ENCODE measurements at places on chromosomes 3 and 15.

- no peak for DNase-seq
Measured at GRCh38 chr15:65550681-65551098, 20.4 kb downstream of the HACD3 start.

GRCh38 chr3:158918008-158918407 is 116.2 kb downstream of the MFSD1 start:
- no peak for DNase-seq

GRCh38 chr3:149339931-149340309 is 6.5 kb upstream of the TM4SF18 start:
- no peak for DNase-seq

DNA sequence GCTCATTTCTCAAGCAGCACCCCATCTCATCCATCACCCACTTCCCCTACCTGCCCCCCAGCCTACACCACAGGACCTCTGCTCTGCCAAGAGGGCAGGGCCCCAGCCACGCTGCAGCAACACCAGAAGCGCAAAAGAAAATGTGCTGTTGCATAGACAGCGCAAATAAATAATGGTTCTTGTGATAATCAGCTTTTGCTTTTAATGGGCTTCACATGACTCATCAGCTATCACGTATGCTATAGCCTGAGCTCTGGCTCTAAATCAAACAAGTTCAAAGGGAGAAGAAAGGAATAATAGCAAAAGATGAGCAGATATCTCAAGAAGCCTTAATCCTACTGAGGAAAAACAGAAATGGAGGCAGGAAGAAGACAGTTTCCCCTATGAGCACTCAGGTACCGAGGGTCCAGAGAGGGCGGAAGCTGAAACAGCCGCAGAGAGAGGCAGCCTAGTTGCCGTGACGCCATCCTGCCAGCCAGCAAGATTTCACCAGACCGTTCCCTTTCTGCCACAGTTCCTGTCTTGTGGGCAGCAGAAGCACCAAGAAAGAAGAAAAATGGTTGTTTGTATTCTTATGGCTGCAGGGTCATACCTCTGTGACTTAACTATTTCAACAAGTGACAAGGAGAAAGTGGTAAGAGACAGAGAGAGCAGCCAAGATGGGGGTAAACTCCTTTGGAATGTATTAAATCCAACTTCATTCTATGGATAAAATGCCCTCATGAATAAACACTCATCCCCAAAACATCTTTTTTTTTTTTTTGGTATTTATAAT is 22.0 kb downstream of the RAB27A start:
- DNase-seq, result peak; percentile 49

DNA sequence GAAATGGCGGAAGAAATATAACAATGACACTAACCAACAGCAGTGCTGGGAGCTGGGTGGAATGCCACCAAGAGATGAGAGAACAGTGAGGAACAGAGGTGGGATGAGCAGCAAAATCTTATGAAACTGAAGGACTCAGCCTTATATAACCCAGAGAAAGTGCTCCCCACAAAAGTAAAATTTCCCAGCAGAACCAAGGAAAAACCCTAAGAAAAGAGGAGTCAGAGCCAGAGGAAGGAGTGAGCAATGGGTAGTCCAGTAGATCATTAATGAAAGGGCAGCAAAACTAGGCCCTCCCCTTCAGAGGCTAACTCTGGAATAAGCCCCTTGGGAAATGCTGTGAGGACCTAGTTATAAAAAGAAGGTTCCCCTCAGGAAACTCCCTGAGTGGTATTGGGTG is 24.7 kb upstream of the UBE2E1 start:
- no peak for DNase-seq

DNA sequence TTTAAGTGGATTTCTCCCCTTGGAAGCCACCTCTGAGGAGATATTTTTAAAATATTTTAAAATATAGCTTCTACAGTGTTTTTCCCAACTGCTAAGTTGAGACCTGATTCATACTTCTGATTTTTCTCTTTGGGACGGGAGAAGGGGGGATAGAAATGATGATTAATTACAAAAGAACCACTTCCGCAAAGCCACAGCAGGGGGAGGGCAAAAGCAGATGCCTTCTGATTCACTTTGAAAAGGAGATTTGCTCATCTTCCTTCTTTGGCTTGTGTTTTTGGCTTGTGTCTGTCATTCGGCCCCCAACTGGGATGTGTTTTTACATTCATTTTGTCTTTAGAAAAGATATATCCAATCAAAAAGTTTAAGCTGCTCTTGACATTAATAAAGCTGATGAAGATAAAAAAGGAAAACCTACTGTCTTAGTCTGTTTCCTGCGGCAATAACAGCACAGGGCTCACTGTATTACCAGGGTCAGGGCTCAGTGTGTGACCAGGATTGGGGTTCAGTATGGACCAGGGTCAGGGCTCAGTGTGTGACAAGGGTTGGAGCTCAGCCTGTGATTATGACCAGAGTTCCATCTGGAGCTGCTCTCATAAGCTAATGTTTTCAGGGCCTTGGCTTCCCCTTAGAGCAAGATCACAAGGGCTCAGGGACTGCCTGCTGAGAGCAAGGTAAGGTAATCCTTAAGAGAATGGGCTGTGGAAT is 223.2 kb downstream of the MTHFS start:
- DNase-seq, result no peak

DNA sequence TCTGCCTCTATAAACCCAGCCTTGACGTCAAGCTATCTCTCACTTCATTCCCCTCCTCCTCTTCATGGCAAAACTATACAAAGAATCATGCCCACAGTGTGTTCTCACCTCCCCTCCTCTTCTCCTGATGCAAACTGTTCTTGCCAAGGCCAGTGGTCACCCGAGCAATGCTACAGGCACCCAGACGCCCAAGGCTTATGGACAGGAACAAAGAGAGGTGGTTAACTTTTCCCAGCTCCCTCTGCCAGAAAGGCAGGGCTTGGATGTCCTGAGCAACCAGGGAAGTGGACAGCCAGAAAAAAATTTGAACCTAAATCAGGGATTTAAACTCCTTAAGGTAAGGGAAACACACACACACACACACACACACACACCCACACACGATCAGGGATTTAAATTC is 5.1 kb downstream of the SLC41A3 start:
- no peak for DNase-seq

DNA sequence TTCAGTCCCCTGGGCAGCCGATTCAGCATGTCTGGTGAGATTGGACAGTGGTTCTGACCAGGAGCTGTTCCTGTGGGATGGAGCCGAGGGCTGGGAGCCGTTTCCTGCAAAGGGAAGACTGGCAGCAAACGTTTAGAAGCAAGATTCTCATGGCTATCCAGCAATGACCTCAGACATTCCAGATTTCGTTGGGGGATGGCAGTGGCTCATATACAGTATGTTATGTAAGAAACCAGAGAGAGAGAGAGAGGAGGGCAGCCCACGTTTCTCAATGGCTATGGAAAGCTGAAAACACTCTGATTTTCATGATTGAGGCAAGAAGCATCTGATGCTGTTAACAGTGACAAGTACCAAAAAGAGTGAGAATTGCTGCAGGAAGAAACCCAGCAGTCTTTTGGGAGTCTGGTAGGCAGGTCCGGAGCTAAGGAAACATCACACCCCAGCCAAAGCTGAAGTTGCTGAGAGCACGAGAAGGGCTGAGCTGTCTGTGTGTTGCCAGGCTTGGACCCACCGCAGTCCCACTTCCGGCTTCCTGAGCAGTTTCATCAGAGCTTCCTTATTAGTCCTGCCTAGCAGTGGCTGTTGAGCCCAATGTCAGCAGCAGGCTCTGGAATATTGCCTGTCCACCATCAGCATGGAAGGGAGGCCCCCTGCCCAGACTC is 25.6 kb upstream of the VPS8 start:
- DNase-seq, result no peak

GRCh38 chr3:3089017-3089416 is 21.2 kb downstream of the IL5RA start:
- no peak for DNase-seq

- no peak for DNase-seq
Measured at GRCh38 chr3:123872621-123873020, 11.5 kb downstream of the MYLK start.

DNA sequence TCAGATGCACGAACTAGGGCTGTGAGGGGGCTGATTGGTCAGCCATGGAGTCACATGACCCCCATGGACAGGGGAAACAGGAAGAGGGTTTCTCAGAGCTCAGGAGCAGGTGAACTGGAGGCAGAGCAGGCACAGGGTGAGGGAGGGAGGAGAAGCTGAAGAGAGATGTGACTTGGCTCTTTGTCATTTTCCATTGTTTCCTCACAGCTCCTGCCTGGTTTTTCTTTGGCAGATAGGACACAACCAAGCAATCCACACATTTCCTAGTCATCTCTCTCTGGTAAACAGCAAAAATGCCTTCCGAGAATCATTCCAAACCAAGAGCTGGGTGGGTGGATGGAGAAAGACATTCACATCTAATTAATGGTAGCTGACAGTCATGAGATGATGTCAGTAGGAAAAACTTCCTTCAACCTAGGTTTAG is 43.4 kb upstream of the LMCD1 start:
- DNase-seq, result no peak

DNA sequence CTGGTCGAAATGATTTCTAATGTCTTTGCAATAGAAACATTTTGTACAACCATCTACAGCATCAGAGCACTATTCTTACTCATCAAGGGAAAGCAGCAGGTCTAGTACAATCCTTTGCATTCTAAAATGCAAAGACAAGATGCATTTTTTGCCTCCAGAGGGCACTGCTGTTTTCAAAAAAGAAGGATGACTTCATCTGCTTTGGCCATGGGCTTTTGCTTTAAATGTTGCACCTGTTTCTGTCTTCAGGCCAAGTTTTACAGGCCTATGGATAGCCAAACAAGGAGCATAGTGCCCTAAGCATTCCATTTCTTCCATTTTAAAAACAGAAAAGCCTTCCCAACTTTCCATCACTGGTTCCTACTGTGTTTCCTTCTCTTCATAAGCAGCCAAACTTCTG is 3.4 kb downstream of the PARP9 start:
- DNase-seq, result no peak

- no peak for DNase-seq
Measured at GRCh38 chr3:118987477-118987876, 47.2 kb downstream of the IGSF11 start.
